HepG2 (cell line): ENCODE measurements at places on chromosomes 7 and 10. TPM values are rescaled to one million over a fixed set of nuclear protein-coding genes. Genes with fewer than 3 reads are reported as not detected.
A peak's percentile ranks its signal among the peaks of the same experiment; 100 is the strongest.

DNA sequence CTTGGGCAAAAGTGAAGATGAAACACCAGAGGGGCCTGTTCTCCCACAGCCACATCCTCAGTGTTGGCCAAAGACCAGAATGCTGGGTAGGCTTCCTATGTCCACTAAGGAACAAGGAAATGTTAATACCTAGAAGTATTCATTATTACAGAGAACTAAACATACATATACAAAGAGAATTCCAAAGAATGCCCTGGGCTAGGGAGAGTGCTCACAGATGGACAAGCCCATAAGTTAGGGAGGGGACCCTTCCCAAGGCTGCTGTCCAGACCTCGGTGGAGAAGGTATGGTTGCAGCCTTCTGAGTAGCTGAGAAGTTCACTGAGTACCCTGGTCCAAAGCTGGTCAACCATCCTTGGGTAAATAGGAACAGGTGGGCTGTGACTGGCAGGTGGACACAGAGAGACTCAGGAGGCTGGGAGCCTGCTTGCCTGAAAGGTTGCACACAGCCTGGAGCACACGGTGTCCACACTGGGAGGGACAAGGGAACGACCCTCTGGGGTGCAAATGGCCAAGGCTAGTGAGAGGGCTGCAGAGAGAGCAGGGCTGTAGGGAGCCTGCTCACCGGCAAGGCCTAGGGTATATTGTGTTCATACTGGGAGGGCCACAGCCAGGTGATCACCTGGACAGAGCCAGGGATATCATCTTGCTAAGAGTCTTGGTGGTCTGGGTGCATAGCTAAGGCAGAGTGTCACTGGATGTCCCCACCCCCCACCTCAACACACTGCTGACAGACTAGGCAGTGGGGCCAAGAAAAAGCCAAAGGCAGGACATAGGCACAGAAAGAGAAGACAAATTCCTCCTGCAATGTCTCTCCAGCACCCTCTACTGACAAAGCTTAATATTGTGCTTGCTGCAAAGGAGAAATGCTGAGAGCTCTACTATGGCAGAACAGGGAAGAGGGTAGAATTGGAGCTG, 40.3 kb downstream of the CPVL start:
- peak; percentile 56 for DNase-seq

TAS2R40 gene
- total RNA-seq = not detected in 2 replicates

GRCh38 chr7:1483079-1483478, 21.1 kb downstream of the INTS1 start:
- DNase-seq = no peak

DNA sequence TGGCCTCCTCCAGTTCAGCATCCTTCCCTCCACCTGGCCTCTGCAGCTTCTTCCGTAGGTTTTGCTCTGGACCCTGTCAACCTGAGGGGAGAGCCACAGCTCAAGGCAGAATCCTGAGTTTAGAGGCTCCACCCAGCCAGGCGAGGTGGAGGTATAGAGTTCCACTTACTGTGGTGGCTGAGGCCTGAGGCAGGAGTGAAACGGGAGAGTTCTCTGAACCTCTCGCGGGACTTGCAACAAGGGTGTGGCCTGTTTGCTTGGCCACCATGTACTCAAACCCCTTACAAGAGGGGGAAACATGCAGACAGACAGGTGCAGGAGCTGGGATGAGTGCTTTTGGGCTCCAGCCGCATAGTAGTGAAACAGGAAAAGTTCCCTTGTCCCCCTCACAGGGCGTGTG, 154.0 kb upstream of the C7orf33 start:
- DNase-seq = peak; percentile 27

DNA sequence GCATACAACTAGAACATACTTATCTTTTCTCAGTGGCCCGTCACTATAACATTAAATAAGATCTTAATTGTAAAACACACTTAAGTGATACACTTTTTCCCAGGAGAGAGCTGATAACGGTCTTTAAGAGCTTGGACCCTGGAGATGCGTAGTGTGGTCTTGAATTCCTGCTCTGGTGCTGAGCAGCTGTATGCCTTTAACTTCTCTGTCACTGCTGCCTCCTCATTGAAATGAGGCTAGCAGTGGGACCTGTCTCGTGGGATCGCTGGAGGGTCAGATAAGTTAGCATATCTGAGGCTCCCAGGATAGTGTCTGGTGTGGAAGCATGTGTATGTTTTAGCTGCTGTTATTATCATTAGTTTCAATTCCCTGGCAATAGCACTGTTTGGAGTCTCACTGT, 194.9 kb downstream of the SDK1 start:
- DNase-seq = no peak

POMZP3 gene
- 2.2 and 3.5 TPM in 2 replicates for total RNA-seq

DNA sequence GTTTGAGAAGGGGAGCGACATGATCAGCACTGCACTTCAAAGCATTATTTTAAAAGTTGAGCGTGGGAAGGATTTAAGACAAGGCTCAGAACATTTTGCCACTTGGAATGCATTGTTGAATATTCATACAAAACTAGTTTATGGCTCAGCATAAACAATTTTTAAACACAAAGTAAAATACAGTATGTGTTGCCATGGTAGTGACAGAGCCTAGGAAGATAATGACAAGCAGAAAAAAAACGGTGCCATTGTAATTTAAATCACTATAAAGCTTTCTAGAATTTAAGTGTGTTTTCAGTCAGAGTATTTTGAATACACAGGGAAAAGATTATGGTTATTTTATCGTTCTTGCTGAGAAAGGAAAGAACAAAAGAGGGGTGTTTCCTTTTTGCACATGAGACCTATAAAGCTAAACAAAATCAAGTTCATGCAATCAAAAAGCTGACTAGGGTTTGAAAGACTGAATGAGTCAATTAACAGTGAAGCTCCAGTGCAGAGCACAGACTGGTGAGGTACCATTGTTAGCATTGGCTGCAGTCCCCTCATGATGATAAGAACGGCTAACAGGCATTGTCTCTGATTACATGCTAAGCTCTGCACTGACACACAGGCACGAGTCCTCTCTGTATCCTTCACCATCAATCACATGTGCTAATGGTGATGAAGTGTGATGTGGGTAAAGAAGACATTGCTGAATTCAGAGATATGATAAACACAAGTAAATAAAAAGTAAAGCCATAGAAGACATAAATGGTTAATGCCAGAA, 181.9 kb upstream of the VSTM2A start:
- no peak for DNase-seq

DNA sequence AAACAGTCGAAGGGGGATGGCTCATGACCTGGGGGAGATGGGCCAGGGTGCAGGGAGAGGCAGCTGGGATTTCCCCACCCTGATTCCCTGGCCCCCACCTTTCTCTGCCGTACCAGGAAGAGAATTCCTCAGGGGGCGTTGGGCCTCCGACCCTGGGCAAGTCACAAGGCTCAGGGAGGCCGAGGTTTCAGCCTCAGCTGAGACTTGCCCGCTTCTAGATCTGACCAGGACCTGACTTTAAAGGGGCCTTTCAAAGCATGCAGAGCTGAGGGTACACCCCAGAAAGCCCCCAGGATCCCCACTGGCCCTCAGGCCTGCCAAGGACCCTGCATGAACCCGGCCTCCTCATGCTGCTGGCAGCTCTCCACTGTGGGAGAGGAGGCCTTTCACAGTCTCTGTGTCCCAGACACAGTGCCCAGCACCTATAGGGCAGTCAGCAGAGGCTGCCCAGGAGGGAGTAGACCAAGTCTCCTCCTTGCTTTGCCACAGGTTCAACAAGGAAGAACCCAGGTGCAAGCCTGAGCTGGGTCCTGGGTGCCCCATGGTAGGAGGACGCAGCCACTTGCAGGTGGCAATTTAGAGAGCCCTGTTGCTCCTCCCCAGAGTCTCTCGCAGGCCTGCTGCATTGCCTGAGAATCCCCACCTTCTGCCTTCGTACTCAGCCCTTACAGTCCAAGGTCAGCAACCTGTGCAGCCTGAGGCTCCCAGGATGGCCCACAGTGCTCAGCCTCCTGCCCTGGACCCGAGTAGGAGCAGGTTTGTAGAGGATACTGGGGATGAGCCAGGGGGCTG, 89.3 kb downstream of the CHST15 start:
- no peak for DNase-seq

DNA sequence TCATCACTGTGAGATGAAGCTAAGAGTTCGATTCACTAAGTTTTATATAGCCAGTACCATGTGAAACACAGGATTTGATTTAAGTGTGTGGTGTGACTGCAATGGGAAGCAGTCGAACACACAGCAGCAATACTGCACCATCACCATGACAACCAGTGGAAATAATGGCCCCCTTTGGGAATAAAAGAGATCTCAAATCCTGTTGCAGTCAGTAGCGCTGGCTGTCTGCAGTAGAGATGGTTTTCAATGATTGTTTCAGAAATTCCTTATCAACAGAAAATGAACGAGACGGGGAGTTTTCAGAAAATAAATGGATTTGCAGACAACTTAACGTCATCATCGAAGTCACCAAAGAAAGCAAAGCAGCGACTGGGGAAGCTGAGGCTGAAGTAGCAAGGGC, 91.0 kb downstream of the PTPRE start:
- DNase-seq = no peak

MSMB gene
- total RNA-seq = not detected in 2 replicates

DNA sequence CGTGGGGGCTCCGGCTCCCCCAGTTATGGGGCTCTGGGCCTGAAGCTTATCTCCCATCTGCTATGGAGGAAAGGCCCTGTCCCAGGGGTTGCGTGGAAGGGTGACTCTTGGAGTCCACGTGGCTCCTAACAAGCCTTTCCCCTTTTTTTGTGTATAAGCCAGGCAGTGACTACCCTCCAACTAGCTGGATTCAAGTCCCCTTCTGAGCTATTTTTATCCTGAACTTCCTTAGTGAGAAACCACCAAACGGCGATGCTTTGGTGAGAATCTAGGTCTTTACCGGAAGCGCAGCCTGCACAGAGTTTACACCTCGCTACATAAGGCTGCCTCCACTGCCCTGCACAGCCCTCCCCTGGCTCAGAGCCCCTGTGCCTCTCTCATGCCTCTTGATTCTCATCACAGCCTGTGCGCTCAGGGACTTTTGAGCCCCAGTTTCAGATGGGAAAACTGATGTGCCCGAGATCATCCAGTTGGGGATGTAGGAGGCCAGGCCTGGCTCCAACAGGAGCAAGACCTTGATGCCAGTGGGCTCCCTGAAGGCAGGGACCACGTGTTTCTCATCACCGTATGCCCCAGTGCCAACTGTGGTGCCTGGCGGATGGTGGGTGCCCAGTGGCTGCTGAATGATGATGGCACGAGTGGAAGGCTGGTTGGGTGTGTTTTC, 102.3 kb upstream of the PPIF start:
- no peak for DNase-seq

GSTO2 gene
- total RNA-seq = 2.1 and 3.4 TPM in 2 replicates

GRCh38 chr7:23545493-23545892, 13.7 kb upstream of the TRA2A start:
- no peak for DNase-seq

- DNase-seq = no peak
Measured at GRCh38 chr7:49346195-49346899, 422.0 kb downstream of the CDC14C start.
